ENCODE measurements at places on chromosomes 2 and 18. TPM values are rescaled to one million over a fixed set of nuclear protein-coding genes. Genes with fewer than 3 reads are reported as not detected.

Gene HOXD4
- 9.4 TPM for total RNA-seq

Gene TUBA3E
- not detected for total RNA-seq

Gene CCDC85A
- total RNA-seq, result 6.2 TPM

Gene LOXL3
- total RNA-seq, result 1.6 TPM

Gene CTDP1
- 34.3 TPM for total RNA-seq

Gene RTP5
- not detected for total RNA-seq

Gene CD8B
- not detected for total RNA-seq

Gene GATA6
- 8.3 TPM for total RNA-seq

Gene SRD5A2
- total RNA-seq, result not detected

Gene DAPL1
- not detected for total RNA-seq

Gene ELOA2
- not detected for total RNA-seq

Gene UGT1A9
- total RNA-seq, result not detected

Gene ADAM23
- total RNA-seq, result 4.5 TPM

Gene CIB4
- total RNA-seq, result not detected

Gene PLGLB1
- total RNA-seq, result 1.3 TPM

Gene TCF7L1
- total RNA-seq, result 8.3 TPM

Gene FSHR
- not detected for total RNA-seq

Gene EFR3B
- total RNA-seq, result 0.67 TPM

Gene ABCG8
- total RNA-seq, result not detected

Measured in vein endothelial cell (primary cell).